Daoy (cell line): ENCODE measurements at places on chromosomes 16 and 17. TPM values are rescaled to one million over a fixed set of nuclear protein-coding genes. Genes with fewer than 3 reads are reported as not detected.

DNA sequence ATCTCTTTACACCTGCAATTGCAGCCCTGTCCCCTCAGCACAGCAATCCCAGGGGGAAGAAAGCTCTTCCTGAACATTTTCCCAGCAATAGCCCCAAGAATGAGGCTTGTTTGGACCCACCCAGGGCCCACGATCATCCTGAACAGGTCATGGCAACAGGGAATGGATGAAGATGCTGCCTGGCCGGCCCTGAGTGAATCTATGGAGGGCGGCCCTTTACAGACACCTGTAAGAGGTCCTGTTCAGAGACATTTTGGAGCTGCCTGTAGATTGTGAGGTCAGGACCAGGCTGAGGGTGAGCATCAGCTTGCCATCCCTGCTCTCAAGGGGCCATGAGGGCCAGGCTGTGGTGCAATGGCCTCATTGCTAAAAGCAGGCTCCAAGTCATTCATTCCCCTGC is 69.1 kb downstream of the COG7 start:
- no peak for DNase-seq

GRCh38 chr17:76405607-76405966 is 21.2 kb downstream of the SPHK1 start:
- DNase-seq = no peak

DNA sequence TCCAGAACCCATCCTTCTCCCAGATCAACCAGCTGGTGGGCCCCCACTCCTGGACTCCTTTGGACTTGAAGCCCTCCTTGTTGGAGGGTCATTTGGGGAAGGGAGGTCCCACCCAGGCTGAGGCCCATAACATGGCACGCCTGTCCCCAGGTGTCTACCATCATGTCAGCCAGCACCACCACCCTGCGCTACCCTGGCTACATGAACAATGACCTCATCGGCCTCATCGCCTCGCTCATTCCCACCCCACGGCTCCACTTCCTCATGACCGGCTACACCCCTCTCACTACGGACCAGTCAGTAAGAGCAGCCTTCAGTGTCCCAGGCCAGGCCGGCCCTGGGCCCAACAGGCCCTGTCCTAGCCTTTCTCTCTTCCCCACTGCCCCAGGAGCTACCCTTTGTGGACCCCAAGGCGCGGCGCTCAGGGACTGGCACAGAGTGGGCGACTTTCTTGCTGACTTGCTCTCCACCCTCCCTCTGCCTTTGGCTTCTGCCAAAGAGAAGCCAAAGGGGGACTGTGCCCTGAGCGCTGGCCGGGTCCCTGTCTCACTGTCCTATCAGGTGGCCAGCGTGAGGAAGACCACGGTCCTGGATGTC is 4.3 kb downstream of the TUBG1 start:
- DNase-seq = no peak

DNA sequence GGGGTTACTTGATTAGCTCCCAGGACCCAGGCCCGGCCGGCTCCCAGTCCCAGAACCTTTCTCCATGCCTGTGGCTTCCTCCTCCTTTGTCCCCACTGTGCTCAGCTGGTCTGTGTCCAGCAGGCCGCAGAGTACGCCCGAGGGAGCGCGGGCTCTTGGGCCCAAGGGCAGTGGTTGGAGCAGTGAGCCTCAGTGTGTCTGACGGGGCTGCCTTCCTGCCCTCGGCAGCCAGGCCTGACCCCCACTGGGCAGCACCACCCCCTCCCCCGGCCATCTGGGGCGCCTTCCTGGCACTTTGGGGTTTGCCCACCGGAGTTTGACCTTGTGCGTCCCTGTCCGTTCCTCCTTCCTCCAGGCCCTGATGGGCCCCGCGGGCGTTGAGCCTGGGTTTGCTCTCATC is 62.4 kb upstream of the PVALEF start:
- no peak for DNase-seq

- DNase-seq = peak; percentile 46
Measured at GRCh38 chr16:50603206-50604064, 55.2 kb downstream of the NKD1 start.

The CNTNAP1 gene
- total RNA-seq = 2.1 and 7.4 TPM in 2 replicates

DNA sequence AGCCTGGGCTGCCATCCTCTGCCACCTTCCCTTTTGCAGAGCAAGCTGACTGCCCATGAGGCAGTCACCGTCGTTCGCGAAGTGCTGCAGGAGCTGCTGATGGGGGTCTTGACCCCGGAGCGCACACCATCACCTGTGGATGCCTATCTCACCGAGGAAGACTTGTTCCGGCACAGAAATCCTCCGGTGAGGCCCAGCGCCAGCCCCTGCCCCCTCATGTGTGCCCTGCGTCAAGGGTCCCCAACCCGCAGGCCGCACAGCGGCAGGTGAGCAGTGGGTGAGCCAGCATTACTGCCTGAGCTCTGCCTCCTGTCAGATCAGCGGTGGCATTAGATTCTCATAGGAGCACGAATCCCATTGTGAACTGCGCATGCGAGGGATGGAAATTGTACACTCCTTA is 7.7 kb upstream of the EPN3 start:
- DNase-seq = no peak

GRCh38 chr16:27759967-27760788 is 210.2 kb downstream of the KATNIP start:
- DNase-seq = no peak

- DNase-seq = peak; percentile 21
Measured at GRCh38 chr17:73510981-73511718, 133.1 kb downstream of the SDK2 start.
